ENCODE measurements at places on chromosomes 3 and 15.

DNA sequence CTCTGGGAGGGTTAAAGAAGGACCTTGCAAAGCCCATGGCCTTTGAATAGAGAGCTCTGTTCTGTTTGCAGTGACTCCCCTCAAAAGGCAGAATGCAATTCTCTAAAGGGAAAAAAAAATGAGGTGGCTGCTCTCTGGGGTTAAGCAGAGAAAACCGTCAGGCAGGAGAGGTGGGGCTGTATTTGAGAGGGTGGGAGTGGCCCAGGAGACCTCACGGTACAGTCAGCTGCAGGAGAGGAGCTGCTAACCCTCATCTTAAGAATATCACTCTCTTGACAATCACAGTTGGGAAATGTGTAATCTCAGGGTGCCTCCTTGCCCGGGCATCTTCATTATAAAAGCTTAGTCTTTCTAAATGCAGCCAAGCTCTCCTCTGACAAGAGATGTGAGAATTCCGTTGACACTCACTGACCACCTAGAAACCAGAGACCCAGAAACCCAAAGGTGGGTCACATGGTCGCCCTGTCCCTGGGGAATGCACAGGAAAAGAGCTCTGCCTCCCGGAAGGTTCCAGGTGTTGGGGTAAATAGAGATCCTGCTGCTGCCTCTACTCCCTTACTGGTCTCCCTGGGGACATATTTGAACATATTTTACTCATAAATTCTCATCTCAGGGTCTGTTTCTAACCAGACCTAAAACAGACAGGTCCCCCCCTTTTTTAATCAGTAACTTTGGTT lies 159.1 kb upstream of the CTDSPL start:
- DNase-seq = no peak

GRCh38 chr3:25648107-25648535 lies 16.6 kb downstream of the TOP2B start:
- peak; percentile 76 for DNase-seq

- no peak for DNase-seq
Observed at GRCh38 chr15:98669638-98670037, 21.3 kb downstream of the IGF1R start.

- DNase-seq = no peak
Observed at GRCh38 chr15:25178835-25179672, 224.3 kb downstream of the SNRPN start.

- DNase-seq = no peak
Observed at GRCh38 chr15:57534281-57534680, 57.4 kb upstream of the MYZAP start.

GRCh38 chr15:94269954-94270353 lies 38.6 kb downstream of the MCTP2 start:
- no peak for DNase-seq

DNA sequence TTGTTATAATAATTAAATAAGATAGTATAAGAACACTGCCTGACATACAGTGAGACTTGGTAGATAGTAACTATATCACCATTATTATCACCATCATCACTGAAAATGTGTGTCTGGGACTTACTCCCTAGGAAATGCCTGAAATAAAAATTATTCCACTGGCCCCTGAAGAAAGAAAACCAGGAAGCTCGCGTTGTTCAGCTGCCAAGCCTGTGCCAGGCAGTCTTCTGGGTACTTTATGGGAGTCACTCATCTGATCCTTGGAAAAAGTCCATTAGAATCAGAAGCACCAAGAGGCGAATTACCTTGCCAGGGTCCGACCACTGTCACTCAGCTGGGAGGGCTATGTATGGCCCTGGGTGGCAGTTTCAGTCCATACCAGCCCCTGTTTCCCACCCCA lies 220.3 kb upstream of the TPM1 start:
- no peak for DNase-seq

DNA sequence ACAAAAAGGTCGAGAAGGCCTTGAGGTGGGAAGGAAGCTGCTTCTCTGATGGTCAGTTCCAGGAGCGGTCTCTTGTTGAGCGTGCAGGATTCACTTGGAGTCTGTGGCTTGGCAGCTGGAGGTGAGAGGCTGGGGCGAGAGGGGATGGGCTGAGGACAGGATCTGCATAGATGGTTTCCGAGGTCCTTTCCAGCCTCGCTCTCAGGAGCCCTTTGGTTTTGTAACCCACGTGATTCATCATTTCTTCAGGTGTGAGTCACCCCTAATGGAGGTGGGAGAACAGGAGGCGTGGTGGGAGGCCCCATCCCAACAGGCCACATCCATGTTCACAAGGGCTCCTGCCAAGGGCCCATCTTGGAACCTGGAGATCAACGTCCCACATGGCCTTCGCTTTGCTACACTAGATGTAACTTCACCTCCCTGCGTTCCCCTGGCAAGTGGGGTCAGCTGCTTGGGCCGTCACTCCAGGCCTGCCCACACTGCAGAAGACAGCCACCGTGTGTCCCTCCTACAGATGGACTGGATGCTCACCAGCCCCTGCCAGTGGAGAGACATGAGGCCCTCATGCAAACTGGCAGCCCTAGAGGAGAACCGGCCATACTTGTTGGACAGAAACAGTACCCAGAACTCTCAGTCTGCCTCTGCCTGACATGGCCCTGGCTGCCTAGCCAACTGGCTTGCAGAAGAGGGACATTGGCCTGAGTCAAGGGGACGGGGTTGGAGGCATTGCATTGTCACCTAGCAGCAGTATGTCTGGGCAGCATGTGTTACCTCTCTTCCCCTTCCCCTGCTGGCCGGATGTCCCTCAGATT lies 1.6 kb upstream of the PCSK6 start:
- DNase-seq = no peak

- DNase-seq = no peak
Observed at GRCh38 chr3:120469440-120469839, 18.6 kb upstream of the FSTL1 start.

- DNase-seq = no peak
Observed at GRCh38 chr15:30865257-30865656, 38.5 kb upstream of the FAN1 start.

DNA sequence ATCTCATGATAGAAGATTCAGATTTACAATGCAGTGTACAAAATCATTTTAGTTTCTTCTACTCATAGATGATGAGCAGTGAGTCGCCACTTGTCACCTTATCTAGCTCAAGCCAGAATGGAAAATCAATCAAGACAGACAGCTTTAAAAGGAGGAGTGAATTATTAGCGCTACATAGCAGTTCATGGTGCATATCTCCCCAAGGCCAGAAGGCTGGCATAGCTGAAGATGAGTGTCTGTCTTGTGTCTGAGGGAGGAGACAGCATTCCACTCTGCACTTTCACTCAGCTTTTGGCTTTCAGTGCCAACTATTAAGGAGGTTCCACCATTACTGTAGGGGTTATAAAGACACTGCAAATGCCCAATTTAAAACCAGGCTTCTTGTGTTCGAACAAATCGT lies 804.1 kb upstream of the LMCD1 start:
- DNase-seq = no peak

DNA sequence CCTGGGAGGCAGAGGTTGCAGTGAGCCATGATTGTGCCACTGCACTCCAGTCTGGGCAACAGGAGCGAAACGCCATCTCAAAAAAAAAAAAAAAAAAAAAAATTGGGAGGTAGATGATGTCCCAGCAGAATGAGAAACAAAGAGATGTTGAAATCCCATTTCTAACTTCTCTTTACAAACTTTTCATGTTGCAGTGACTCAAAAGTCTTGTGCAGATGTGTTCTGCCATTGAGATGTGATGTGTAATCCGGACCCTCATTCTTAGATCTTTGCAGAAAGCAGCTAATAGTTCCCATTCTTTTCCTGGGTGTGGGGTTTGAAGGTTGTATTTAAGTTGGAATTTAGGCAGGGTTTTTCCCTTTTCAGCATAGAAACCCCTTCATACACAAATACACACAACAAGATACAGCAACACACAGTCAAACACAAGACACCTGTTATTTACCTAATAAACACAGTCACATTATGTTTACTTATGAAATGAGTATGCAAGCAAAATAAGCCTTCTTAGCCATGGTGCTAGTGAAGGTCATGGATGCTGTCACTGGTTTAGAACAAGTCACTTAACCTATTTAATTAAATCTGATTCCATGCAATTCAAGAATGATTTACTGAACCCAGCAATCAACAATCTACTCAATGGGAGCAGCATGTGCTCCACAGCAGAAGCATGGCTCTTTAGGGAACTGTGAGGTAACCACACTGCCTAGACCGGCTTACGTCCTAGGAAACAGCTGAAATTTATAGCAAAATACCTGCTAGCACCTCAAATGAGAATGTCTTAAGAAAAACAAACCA lies 14.9 kb downstream of the SIAH2 start:
- DNase-seq = no peak

DNA sequence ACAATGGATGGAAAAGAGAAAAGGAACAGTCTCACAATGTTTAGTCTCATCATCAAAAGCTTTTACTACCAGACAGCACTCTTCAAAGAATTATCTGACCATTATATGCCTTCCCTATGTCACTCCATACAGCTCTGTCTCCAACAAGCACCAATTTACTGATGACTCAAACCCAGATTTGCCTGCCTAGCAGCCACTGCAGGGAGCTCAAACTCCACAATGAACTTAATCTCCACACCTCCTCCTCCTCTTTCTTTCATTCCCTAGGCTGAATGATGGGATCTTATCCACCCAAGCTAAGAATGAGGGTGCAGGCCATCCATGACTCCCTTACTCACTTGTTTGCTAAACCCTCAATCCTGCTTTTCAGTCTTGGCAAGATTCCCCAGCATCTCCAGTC lies 45.5 kb downstream of the NBEAL2 start:
- DNase-seq = no peak

GRCh38 chr3:175046601-175047000 lies 187.5 kb downstream of the NAALADL2 start:
- DNase-seq = no peak

GRCh38 chr3:58335652-58335947 lies 2.9 kb downstream of the PXK start:
- no peak for DNase-seq

GRCh38 chr3:31014317-31015040 lies 120.0 kb upstream of the GADL1 start:
- DNase-seq = peak; percentile 4

- no peak for DNase-seq
Observed at GRCh38 chr15:101204739-101205535, 46.9 kb downstream of the CHSY1 start.

- no peak for DNase-seq
Observed at GRCh38 chr3:48285132-48285531, 44.2 kb downstream of the ZNF589 start.

Data from stimulated activated CD4-positive, alpha-beta T cell treated with anti-CD3 and anti-CD28 coated beads, Interleukin-1b, Interleukin-23, amount 100 ng/mL, for 48 hours (primary cell).